ENCODE measurements at places on chromosomes 7 and 10.

- no peak for DNase-seq
Measured at GRCh38 chr7:17590221-17590620, 291.8 kb downstream of the AHR start.

DNA sequence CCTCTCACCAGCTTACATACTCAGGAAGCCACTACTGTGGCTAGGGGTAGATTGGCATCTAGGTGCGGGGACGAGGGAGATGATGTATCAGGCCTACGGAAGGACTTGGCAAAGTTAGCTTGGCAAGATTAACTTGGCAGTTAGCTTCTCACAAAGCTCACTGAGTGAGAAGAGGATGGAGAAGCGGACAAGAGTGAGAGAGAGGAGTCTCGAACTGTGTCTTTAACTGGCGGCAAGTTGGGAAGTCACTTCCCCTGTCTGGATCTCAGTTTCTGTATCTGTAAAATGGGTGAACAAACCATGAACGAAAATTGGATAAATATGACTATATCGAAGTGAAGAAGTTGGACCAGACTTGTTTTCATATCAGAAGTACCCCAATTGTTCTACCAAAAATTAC, 9.5 kb upstream of the MLXIPL start:
- no peak for DNase-seq

- no peak for DNase-seq
Measured at GRCh38 chr7:157521752-157522151, 184.9 kb downstream of the DNAJB6 start.

GRCh38 chr10:9289811-9290210, 1235.3 kb downstream of the GATA3 start:
- no peak for DNase-seq

- DNase-seq: no peak
Measured at GRCh38 chr7:16268821-16269768, 152.2 kb downstream of the CRPPA start.

- no peak for DNase-seq
Measured at GRCh38 chr7:54349229-54349628, 192.9 kb upstream of the VSTM2A start.

DNA sequence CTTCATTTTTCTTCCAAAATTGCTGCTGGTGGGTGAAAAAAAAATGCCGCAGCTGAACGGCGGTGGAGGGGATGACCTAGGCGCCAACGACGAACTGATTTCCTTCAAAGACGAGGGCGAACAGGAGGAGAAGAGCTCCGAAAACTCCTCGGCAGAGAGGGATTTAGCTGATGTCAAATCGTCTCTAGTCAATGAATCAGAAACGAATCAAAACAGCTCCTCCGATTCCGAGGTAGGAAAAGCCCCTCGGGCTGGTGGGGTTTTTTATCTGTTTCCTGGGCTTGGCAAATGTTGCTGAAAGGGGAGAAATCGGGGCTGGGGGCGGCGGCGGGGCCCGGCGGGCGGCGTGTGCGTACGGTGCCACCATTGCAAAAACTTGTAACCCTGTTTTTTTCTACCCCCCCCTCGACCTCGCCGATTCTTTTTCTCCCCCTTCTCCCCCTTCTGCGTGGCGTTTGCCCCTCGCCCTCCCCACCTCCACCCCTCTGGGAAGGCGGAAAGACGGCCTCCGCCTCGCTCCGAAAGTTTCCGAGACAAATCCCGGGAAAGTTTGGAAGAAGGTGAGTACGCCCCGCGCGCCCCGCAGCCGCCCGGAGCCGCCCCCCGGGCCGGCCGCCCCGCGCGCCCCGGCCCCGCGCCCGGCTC, 789 bp downstream of the TCF7L2 start:
- DNase-seq: no peak

DNA sequence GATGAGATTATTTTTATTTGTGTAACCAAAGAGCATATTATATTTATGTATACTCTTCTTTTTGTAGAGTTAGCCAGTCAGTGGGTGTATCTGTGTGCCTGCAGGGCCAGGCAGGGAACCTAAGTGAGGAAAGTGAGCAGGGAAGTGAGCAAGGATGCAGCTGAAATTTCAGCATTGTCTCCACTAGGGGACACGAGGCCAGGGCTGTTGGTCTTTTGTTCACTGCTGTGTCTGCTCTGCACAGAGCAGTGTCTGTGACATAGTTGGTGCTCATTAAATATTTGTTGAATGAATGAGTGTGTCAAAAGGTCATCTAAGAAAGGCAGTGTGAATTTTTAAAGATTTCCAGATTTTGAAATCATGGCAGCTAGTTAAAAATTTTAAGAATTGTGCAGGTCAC, 51.8 kb downstream of the SUGCT start:
- no peak for DNase-seq

DNA sequence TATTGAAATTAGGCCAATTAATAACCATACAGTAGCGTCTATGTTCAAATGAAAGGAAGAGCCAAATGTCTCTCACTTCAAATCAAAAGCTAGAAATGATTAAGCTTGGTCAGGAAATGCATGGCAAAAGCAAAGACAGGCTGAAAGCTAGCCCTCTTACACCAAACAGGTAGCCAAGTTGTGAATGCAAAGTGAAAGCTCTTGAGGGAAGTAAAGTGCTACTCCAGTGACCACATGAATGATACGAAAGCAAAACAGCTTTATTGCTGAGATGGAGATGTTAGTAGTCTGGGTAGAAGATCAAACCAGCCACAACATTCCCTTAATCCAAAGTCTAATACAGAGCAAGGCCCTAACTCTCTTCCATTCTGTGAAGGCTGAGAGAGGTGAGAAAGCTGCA, 123.8 kb downstream of the TEX36 start:
- DNase-seq: no peak

DNA sequence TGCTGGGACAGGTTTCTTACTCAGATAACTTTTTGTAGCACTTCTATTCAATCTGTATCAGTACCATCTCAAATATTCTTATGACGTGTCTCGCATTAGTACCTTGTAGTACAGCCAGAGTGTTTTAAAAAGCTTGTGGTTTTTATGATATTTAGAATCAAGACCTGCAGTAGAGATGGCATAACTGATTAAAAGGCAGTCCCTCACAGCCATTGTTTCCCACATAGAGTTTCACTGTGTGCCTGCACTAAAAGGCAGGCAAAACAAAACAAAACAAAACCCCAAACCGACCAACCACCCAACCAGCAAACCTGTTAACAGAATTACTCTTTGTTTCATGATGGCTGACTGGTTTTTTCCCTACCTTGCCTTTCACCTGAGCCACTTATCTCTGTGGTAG, 221.3 kb upstream of the DGKB start:
- no peak for DNase-seq

DNA sequence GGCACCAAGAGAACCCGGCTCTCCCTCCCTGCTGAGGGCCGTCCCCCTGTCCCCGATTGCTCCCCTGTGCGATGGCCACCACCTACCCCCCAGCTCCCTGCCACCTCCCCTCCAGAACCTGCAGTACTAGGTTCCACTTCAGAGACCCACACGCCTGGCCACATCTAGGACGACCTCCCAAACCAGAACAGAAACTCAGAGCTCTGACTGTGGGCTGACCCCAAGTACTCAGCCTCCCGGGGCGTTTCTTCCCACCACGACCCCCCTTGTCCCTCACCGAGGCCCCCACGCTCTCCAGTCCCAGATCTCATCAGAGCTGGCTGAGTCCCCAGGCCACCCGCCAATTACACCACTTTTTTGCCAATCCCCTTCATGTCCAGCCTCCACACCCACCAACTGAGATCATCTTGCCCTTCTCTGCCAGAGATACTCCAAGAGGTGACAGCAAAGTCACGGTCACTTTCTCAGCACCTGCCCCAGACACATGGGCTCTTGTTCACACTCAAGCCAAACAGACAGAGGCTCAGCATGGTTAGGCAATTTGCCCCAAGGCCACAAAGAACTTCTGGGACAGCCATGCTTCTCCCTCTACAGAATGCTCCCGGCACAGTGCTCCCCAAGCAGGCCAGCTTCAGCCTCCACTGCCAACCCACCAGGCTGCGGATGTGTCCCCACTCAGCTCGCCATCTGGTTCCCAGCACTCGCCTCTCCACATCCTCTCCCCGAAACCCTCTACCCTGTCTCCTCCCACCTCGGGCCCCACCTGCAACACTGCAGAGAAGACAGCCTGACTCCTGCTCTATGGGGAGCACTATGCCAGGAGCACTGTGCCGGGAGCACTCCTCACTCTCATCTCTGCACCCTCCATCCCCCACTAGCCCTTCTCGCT, 4.7 kb downstream of the TMEM120A start:
- no peak for DNase-seq

- DNase-seq: no peak
Measured at GRCh38 chr7:16813232-16813616, 8.4 kb upstream of the AGR2 start.

DNA sequence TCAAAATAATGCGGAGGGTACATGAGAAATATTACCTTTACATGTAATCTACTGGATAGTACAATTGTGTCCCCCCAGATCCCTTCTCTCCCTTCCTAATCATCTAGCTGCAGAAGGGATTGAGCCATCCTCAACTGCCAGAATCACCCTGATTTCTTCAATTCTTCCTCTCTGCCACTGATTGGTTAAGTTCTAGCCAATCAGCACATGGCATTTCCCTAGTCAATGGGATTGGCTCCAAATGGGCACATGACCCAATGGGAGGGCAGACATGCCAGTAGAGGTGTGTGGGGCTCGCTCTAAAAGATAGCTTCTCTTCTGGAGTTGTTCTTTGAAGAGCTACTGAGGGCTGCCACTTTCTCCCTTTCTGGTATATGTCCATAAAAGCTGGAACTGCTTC, 20.9 kb upstream of the UBE3C start:
- DNase-seq: no peak

- no peak for DNase-seq
Measured at GRCh38 chr7:91603707-91604106, 276.8 kb downstream of the MTERF1 start.

GRCh38 chr10:86104611-86105145, 261.9 kb downstream of the GRID1 start:
- no peak for DNase-seq

DNA sequence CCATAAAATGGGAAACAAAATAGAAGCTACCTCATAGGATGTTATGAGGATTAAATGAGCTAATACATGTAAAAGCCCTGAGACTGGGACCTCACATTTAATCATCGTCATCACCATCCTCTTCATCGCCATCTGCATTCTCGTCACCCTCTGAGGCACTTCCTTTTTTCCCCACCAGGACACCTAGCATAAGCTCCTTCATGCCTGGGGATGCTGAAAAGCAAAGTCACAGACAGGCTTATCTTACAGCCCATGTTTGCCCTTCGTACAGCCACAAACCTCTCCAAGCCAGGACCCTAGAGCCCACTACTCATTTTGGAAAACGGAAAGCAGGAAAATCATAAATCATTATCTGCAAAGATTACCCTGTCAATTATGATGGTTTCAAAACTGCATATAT, 249.6 kb downstream of the GPAM start:
- no peak for DNase-seq

GRCh38 chr7:33642312-33642711, 263.0 kb upstream of the BMPER start:
- DNase-seq: no peak

- DNase-seq: no peak
Measured at GRCh38 chr10:126104767-126105166, 208.4 kb downstream of the FANK1 start.

DNA sequence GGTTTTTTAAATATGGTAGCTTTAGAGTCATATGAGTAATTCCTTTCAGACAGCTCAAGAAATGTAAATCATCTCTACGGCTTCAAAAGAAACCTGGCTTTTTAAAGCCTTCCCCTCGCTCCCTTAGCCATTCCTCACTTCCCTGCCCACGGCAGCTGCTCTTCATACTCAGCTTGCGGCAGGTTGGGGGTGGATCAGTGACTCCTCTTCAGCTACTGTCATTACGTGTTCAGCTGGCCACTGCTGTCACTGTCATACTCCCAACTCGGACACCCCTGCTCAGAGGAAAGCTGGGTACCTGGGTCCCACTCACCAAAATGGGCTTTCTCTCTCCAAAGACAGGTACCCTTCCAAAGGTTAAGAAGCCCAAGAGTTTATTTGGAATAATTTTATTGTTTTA, 6.6 kb downstream of the YWHAG start:
- no peak for DNase-seq

DNA sequence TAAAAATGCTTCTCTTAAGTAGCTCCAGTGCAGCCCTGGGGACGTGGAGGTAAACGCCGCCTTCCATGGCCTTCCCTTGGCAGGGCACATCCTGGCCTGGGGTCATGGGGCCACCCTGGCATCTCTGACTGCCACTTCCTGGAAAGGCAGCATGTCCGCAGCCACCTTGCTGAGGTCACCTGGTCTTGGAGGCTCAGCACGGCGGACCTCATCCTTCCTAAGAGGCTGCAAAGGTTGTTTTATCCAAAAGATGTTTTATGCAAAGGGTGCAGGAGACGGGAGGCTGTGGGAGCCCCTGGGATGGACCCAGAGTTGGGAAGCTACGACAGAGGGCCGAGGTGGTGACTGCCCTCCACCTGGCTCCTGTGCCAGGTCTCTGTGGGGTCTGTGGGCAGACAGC, 106.0 kb downstream of the TCERG1L start:
- no peak for DNase-seq

- DNase-seq: no peak
Measured at GRCh38 chr7:44740055-44740454, 8.6 kb upstream of the ZMIZ2 start.

DNA sequence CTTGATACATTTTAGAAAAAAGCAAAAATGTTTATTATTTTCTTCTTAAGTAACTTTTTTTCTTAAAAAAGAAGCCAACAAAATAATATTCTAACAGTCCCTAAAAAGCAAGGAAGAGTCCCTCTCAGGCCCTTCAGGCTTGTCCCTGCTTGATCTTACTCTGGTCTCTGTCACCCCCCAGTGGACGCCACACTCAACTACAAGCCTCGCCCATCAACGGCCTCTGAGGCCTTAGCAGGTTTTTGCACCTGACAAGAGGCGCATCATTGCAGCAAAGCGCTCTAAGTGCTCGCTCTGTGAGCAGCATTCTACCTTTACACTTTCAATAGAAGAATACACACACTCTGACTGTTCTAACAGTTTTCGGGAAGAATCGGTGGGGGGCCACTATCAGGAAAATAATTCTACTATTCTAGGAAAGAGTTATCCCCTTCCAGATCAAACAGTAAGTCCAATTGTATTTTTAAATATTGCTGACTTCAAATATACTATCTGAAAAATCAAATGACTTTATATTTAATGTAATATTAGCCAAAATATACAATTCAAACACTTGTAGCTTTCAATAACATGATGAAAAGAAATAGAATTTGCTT, 139.2 kb downstream of the USP6NL start:
- DNase-seq: peak; percentile 58

DNA sequence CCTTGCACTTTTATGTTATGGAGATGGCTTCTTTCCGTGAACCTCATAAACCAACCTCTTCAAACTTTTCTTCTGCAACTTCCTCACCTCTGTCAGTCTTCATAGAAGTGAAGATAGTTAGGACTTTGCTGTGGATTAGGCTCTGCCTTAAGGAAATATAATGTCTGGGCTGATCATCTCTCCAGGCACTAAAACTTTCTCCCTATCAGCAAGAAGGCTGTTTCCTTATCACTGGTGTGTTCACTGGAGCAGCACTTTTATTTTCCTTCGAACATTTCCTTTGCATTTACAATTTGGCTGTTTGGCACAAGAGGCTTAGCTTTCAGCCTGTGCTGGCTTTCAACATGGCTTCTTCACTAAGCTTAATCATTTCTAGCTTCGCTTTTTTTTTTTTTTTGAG, 52.8 kb downstream of the ESYT2 start:
- no peak for DNase-seq
